ENCODE measurements at places on chromosomes 5 and 9.
A peak's percentile ranks its signal among the peaks of the same experiment; 100 is the strongest.

DNA sequence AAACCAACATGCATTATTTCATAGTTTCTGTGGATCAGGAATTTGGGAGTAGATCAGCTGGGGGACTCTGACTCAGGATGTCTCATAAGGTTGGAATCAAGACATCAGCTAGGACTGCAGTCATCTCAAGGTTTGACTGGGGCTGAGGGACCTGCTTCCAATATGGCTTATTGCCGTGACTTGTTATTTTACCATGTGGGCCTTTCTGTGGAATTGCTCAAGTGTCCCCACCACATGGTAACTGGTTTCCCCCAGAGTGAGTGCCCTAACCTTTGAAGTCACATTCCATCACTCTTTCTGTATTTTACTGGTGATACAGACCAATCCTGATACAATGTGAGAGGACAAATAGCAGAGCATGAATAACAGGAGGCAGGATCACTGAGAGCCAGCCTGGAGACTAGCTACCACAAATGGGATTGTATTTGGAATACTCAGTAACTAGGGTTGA, 70.2 kb upstream of the ELL2 start:
- no peak for DNase-seq

DNA sequence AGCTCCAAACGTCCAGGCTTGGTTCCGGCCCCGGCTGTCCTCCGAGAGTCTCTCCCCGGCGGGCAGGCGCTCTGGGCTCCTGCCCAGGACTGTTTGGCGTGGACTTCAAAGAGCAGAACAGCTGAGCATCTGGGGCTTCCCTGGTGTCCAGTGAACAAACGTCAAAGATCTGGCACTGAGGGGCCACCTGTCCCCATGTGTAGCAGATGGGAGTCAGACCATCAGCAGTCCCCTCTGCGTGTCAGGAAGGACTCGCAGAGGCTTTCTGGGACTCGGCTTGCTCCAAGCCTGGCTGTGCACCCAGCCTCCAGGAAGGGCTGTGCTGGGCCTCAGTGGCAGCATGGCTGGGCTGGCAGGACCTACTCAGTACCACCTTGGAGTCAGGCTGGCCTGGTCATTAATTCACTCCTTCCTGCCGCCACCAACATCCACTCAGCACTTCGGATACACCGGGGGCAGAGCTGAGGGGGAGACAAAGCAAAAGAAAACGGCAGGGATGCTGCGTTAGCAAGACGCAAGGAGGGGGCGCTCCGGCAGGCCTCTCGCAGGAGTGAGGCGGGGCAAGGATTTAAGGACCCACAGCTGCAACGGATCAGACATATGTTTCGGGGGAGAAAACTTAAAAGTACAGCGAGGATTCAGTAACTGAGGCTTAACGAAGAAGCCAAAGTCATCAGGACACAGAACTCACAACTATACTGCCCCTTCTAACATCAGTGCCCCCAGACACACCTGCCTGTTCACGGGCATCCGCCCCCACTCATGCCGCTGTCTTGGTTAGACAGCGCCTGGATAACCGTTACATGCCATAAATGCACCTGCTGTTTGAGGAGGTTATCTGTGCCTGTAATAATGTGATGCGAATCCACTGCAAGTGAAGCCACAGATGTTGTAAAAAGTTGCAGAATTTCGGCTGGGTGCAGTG, 164.5 kb upstream of the PHYKPL start:
- DNase-seq: no peak

DNA sequence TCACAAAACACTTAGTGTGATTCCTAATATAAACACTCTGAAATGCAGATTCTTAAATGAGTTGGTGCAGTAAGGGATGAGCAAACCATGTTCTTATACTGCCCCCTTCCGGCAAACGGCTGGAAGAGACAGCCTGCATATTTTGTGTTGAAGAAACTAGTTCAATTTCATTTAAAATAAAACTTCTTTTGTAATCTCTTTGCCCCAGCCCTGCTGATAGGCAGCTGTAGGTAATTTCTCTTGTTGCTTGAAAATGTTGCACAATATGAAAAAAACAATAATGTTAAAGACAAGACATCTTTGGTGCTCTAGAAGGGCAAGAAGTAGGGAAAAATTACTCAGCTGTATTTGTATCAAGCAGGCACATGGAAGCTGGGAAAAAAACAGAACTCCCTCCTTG, 89.7 kb upstream of the CCNG1 start:
- DNase-seq: peak; percentile 24

DNA sequence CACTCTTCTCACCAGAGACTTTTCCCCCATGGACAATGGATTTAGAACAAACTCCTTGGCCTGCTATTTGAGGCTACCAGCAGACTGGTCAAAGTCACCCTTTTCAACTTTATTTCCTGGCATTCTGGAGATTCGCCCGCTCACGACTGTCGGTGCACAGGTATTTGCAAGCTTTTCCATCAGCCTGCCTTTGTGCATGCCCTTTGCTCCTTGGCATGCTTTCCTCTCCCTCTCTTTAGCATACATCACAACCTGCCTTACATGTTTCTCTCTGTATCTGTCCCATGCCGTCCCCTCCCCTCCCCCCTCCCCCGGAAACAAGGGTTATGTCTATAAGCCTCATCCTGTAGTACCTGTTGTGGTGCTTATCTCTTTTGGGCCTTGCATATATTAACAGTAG, 257.1 kb downstream of the AOPEP start:
- no peak for DNase-seq

All from stimulated activated CD8-positive, alpha-beta memory T cell treated with anti-CD3 and anti-CD28 coated beads, Interleukin-2, amount 100 ng/mL, for 1 hour (primary cell).